ENCODE measurements at places on chromosomes 4 and X.

DNA sequence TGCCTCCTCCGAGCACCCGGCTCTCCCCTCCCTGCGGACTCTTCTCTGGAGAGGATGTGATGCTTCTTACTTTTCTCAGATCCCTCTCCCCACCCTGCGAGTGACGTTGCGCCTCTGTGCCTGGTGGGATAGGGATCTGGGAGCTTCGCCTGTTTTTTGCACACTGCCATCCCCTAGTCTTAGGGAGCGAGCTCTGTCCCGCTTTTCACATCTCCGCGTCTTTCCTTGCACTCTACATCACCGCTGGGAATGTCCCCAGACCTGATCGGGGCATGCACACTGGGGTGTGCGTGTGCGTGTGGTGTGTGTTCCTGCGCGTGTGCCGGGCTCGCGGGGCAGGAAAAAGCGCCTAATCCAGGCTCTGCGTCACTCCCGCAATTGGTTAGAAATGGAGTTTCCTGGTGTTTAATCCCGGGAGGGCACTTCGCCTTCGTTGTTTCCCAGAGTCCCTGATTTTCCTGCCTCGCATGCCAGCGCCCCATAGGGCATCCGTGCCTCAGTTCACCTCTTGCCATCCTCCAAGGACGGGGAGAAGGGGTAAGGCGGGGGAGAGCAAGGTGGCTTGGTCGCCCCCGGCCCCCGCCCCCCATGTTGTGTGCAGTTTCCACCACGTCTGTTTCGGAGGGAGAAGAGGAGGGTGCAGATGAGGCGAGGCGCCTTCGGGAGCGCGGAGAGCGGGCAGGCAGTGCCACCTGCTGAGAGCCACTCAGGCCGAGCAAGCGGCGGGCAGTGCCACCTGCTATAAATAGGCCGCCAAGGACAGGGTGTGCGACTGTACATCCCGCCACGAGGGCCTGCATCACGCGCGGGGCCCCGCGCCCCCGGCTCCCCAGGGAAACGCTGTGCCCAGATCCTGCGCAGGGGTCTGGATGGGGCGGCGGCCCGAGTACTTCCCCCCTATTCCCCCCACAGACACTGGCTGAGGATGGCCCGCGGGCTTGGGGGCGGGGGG, 759 bp upstream of the TBC1D1 start:
- no peaks in the 10 kb centered on the region for H3K36me3 ChIP-seq
- H3K4me3 ChIP-seq = peak overlapping the region; percentile 65
- no peaks in the 10 kb centered on the region for H3K27me3 ChIP-seq
- peaks cover 22% of the 10 kb centered on the region for H3K4me1 ChIP-seq
- DNase-seq = peak; percentile 29

DNA sequence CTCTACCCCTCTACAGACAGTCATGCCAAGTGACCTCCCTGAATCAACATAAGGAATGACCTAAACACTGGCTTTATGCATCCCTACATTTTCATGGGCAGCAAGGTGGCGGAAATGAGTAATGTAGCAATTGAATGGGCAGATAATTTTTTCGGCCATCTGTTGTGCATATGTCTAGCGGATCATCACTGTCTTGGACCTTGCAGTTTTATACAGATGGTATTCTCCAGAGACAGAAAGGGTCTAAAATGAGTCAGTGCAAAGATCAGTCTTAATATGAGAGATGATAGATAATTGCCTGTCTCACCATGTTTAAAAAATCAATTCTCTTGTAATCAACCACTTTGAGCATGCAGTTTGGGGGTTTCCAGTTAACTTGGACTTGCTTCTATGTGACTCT, 177.3 kb upstream of the DKK2 start:
- H3K27ac ChIP-seq = no peak overlapping the region
- no peaks in the 10 kb centered on the region for H3K4me1 ChIP-seq
- no peak overlapping the region for H3K4me3 ChIP-seq
- no peaks in the 10 kb centered on the region for H3K36me3 ChIP-seq
- H3K27me3 ChIP-seq = no peaks in the 10 kb centered on the region
- DNase-seq = no peak

GRCh38 chr4:79027656-79028055, 88.4 kb upstream of the PAQR3 start:
- H3K27me3 ChIP-seq = no peaks in the 10 kb centered on the region
- no peak overlapping the region for H3K27ac ChIP-seq
- no peaks in the 10 kb centered on the region for H3K36me3 ChIP-seq
- H3K4me3 ChIP-seq = no peak overlapping the region
- DNase-seq = no peak

DNA sequence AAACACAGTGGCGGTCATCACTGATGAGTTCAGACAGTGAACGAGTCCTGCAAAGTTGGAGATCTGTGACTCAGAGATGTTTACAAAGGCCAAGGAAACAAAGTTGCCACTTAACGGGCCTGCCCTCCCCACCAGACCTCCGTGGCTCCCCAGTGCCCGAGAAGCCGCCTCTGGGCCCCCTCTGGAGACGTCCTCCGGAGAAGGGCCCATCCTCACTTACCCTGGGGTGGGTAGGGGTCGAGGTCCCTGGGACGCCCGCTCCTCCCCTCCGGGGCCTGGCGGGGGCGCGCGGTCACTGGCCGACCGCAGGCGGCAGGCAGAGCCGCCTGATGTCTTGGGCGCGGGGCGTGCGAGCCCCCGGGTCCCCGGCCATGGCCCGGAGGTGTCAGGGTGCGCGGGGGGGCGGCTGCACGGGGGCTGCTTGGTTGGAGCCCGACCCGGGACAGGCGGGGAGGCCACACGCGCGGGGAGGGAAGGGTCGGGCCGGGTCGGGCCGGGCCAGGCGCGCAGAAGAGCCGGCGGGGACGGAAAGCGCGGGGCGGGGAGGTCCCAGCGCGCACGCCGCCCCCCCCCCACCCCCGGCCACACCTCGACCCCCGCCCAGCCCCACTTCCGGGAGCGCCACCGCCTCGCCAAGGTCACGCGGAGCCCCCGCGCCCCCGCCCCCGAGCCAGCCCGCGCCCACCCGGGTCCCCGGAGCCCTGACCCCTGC, 529 bp downstream of the DHRSX start:
- peak overlapping the region; percentile 81 for H3K27ac ChIP-seq
- peaks cover 30% of the 10 kb centered on the region for H3K4me1 ChIP-seq
- DNase-seq = peak; percentile 31
- H3K27me3 ChIP-seq = no peaks in the 10 kb centered on the region
- H3K36me3 ChIP-seq = peaks cover 5% of the 10 kb centered on the region

DNA sequence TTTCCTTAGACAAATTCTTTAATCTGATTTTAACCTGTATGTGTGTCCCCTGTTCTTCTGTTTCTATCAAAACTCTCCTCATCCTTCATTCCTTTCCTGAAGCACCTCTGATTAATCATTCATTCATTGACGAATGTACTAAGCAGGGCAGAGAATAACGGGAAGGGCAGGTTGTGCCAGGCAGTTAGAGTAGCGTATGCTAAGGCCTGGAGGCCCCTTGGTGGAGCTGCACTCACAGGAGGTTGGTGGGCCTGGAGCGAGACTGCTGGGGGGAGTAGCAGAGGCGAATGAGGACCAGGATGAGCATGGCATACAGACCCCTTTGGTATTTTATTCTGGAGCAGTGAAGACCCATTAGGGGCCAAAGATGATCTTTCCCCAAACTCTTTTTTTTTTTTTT, 22.5 kb downstream of the PTTG2 start:
- no peak for DNase-seq
- no peak overlapping the region for H3K27ac ChIP-seq
- no peak overlapping the region for H3K4me3 ChIP-seq
- H3K4me1 ChIP-seq = peaks cover 18% of the 10 kb centered on the region
